HL-60 (cell line): ENCODE measurements at places on chromosomes 3 and 15.

DNA sequence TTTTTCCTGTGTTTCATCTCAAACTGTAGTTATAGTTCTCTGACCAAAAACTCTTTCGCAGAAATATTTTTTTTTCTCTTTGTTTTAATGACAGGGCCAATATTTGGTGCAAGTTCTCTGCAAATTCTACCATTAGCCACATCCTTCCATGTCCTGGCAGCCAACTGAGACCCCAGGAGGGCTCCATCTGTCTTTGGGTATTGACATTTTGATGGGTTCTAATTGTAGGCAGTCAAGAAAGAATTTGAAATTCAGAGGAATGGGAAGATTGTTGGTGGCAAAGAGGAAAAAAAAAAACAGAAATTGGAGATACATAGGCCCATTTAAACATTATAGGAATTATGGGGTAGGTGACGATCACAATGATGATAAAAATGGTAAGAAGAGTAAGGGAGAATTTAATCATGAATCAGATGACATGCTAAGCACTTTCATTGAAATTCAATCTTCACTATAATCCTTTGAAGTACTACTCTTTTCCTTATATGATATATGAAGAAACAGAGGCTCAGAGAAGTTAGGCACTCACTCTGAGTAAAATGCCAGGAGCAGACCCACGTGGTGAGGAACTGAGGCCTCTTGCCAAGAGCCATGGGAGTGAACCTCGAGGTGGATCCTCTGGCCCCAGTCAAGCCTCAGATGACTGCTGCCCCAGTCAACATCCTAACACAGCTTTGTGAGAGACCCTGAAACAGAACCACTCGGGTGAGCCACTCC is 151.4 kb downstream of the PDZRN3 start:
- DNase-seq, result no peak

- no peak for DNase-seq
Measured at GRCh38 chr15:87758794-87759418, 497.6 kb downstream of the NTRK3 start.

- no peak for DNase-seq
Measured at GRCh38 chr15:70609889-70610288, 153.5 kb downstream of the UACA start.

DNA sequence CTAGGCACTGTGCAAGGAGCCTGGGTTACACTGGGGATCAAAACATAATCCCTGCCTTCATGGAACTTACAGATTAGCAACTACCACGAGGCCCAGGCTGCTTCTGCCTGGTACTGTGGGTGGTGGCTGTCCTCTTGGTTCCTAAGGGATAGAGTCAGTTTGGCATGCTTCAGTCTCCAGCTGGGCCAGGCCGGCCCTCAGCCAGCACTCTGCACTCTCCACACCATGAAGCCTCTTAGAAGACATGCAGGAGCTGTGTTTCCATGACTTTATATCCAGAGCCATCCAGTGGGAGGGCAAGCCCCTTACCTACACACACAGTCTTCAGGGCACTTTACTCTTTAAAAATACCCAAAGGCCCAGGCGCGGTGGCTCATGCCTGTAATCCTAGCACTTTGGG is 54.4 kb downstream of the ATP1B3 start:
- DNase-seq, result no peak

DNA sequence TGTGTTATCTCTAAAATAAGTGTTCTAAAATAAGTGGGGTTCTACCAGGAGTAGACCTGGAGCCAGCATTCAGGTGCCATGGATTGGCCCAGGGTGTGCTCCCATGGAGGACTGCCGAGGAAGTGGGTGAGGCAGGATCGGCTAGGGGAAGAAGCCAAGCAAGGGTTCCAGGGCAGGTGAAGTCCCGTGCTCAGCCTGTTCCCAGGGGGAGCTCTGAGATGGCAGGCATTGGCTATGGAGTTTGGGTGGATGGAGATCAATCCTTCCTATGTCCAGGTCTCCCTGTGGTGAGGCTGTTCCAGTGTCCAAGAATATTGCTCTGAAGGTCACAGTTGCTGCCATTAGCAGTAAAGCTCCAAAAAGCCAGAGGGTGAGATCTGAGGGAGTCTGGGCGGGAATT is 46.9 kb upstream of the ITGA11 start:
- no peak for DNase-seq

DNA sequence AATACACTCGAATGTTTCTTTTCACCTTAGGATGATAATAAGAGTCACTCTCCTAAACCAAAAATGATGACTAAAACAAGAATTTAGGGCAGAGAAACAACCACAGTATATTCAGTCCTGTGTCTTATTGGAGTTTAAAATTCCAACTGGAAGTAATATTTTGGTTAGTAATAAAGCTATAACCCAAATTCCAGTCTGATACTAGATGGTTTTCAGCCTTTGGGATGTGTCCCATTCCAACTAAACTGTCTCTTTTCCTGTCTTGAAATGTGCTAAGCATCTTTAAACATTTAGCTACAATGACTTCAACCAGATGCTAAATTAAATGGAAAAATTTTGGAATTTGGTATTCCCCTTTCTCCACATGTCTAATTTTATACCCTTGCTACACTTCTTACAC is 510.0 kb downstream of the ROBO1 start:
- no peak for DNase-seq

- DNase-seq, result no peak
Measured at GRCh38 chr3:145483992-145484391, 677.0 kb downstream of the PLOD2 start.

GRCh38 chr3:107881509-107881908 is 209.3 kb downstream of the CD47 start:
- no peak for DNase-seq

- DNase-seq, result no peak
Measured at GRCh38 chr3:183958775-183959174, 58.9 kb downstream of the ABCC5 start.

- no peak for DNase-seq
Measured at GRCh38 chr15:45548753-45549520, 26.4 kb upstream of the SLC30A4 start.

DNA sequence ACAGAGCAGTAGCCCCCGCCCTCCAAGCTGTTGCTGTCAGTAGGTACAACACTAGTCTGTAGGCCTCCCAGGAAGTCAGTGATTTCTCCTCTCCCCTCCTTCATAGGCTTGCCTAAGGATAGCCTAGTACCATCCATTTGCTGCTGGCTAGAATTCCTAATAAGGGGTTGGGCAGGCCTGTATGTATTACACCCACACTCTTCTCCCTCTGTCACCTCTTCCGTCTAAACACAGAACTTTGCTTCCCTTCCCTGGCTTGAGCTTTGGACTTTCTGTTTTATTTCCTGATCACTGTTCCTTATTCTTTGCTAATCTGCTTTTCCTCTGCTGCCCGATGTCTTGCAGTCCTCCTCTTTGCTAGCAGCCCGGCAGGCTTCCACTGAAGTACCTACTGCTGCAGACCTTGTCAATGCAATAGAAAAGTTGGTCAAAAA is 93.4 kb upstream of the UMPS start:
- DNase-seq, result no peak

DNA sequence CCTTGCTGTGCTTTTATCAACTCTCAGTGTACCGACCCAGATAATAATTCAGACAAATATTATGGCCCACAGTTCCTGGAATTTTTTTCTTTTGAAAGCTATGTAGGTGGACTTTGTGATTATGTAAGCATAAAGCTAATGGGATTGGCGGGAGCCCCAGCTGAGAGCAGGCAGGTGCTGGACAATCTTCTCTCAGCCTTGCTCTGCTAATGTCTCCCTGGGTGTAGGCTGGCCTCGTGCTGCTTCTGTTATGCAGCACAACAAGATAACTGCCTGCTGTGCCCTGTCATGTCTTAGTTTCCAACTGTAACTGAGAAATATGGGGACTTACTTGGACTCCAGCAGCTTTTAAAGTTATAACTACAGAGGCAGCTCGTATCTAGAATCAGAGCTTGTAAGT is 415.0 kb downstream of the PDCD6IP start:
- DNase-seq, result no peak

GRCh38 chr3:52784931-52785590 is 7.7 kb downstream of the ITIH1 start:
- DNase-seq, result no peak

- peak; percentile 78 for DNase-seq
Measured at GRCh38 chr3:190384309-190384756, 3.6 kb upstream of the CLDN16 start.

- no peak for DNase-seq
Measured at GRCh38 chr3:13411186-13411860, 8.8 kb downstream of the NUP210 start.

- DNase-seq, result no peak
Measured at GRCh38 chr3:14212032-14212431, 33.4 kb downstream of the LSM3 start.

DNA sequence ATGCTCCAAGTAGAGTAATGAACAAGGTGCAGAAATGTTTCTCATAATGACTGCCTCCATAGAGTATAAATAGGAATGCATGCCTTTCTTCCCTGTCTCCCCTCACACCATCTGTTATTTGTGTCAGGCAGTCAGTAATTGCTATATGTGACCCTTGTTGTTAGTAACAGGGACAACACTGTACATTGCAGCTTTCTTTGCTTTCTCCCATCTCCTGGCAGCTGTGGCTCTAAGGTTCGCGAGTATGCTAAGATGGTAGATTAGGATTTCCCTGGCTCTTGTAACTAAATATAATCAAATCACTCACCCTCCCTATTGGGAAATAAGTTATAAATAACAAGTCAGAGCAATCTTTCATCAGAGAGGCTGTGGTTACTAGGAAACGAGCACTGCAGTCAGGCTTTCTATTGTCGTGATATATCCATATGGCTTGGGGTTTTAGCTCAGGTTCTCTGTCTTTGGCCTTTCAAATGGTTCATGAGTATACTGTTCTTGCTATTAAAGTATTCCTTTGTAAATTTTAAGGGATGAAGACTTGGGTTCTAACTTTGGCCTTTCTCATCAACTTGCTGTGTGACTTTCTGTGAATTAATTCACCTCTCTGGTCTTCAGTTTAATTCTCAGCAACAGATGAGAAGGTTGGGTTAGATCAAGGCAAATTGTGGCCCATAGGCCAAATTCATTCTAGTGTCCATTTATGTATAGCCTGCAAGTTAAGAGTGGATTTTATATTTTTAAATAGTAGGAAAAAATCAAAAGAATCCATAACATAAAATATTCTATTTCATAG is 8.1 kb upstream of the MINDY4B start:
- DNase-seq, result no peak

GRCh38 chr15:57494581-57494980 is 97.1 kb upstream of the MYZAP start:
- DNase-seq, result no peak

DNA sequence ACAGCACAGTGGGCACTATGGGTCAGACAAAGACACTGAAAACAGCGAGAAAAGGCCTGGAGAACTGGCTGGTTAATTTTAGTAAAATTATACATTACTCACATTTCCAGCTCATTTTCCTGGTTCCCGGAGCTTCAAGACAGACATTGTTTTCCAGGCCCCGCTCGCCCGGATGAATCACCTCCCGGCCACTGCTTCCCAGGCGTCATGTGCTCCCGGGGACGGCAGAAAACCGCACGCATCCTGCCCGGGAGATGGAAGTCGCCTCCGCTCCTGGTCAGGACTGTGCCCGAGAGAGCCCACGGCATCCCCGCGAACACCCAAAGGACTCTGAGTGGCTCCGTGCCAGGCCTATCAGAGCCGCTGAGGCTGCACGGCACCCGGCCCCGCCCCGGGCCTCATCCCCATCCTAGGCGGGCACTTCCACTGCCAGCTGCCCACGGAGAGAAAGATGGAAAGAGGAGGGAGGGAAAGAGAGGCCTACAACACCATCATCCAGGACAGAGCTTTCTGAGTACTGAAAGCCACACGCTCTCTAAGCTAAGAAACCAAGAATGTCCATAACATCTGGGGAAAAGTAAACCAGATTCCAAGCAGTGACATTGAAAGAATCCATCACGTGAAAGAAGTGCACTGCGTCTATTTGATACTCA is 75.1 kb downstream of the VGLL4 start:
- no peak for DNase-seq

DNA sequence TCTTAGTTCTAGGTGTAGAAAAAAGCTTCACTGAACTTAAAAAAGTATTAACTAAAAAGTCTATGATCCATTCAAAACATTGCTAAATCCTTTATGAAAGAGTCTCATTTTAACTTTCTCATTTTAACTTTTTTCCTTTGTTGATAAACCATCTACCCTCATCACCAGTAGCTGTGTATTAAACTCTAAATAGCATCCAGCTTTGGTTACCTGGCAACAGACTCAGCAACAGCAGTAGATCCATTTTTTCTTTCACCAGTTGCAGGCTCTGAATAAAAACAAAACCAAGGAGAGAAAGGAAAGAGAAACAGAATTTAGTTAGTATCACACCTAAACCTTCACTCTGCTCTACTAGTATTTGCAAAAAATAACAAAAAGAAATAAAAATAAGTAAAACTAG is 51.6 kb downstream of the TP53BP1 start:
- DNase-seq, result no peak

- no peak for DNase-seq
Measured at GRCh38 chr15:44427756-44428724, 611 bp downstream of the CTDSPL2 start.
